IMR-90 (cell line): ENCODE measurements at places on chromosomes 12 and 14. TPM values are rescaled to one million over a fixed set of nuclear protein-coding genes. Genes with fewer than 3 reads are reported as not detected.

- no peak for DNase-seq
Measured at GRCh38 chr14:104438166-104438887, 141.2 kb upstream of the C14orf180 start.

The RCOR1 gene
- total RNA-seq: 9.0 and 11.4 TPM in 2 replicates

DNA sequence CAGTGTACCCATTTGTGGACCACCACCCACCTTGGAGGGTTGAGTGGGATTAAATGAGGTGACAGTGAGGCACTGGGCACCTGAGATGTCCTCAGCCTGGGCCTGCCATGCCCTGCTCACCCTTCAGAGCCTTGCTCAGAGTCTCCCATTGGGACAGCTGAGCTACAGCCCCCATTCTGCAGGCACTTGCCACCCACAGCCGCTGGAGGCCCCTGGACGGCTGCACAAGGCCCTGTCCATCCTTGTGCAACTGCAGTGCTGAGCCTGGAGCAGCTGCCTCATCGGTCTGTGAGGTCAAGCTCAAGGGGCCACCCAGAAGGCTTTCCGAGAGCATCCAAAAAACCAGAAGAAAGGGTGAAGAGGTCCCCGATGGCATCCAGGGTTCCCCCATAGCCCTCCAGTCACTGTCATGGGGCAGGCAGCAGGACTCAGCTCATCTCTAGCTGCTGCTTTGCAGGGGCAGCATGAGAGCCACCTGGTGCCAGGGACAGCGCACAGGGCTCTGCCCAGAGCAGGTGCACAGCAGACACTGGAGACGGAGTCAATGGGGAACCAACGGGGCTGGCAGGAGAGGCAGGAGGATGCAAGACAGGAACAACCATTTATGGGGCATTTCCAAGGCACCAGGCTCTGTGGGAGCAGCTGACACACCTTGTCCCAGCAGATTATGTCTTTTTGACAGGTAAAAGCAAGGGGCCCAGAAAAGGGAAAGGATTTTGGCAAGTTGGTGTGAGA lies 84.6 kb downstream of the ARL6IP4 start:
- DNase-seq: no peak

DNA sequence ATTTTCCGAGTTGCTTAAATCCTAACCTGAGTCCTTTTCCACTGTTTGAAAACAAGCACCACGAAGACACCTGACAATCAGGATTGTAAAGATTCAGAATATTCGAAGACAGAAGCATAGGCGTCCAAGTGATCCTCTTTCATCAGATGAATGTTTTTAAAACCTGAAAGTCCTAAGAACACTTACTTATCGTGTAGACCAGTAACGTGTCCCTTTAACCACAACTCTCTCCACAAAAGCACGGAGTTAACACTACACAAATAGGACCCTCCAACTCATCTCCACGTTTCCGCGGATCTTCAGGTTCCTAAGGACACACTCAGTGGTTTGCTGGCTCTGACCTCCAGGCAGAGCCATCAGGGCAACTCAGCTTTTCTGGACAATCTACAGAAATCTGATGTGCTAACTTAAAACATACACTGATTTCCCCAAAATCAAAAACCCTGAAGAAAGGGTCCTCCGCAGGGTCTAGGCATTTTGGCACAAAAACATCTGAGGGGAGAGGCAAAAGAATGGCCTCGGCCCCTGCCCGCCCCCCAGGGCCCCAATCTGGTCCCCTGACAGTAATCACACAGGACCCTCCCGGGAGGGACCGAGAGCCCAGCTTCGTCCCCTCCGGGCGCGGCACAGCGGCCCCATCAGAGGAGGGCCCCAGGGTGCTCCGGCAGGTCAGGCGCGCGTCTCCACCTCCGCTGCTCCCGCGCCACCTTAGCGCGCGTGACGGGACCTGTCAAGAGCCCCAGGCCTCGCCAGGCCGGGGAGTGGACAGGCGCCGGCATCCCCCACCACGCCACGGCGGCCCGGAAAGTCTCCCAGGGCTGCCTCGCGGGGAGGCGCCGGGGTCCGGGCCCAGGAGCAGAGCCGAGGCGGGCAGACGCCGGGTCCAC lies 925 bp downstream of the DICER1 start:
- peak; percentile 25 for DNase-seq

The SERPINA12 gene
- total RNA-seq: not detected in 2 replicates

GRCh38 chr12:55955800-55956508 lies 9.9 kb downstream of the PMEL start:
- DNase-seq: peak; percentile 76

The PLXNC1 gene
- total RNA-seq: 1.1 and 1.6 TPM in 2 replicates

The L2HGDH gene
- total RNA-seq: 3.8 and 5.0 TPM in 2 replicates

GRCh38 chr14:22105006-22105623 lies 431.5 kb upstream of the OR4E1 start:
- DNase-seq: no peak

DNA sequence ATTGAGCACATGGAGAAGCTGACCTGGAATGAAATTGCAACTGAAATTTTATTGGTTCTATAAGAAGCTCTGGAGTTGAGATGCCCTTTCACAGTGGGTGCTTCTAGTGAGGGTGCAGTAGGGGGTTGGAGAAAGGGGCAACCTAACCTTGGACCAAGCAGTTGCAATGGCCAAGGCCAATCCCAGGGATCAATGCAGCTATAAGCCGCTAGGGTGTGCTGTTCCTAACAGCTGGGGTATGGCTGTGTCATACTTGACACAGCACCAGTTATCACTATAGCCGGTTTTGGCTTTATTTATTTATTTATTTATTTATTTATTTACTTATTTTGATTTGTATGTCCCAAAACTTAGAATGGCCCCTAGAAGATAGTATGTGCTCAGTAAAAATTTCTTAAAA lies 505.9 kb downstream of the FLRT2 start:
- DNase-seq: no peak

The TAS2R19 gene
- total RNA-seq: 5.0 and 8.1 TPM in 2 replicates

DNA sequence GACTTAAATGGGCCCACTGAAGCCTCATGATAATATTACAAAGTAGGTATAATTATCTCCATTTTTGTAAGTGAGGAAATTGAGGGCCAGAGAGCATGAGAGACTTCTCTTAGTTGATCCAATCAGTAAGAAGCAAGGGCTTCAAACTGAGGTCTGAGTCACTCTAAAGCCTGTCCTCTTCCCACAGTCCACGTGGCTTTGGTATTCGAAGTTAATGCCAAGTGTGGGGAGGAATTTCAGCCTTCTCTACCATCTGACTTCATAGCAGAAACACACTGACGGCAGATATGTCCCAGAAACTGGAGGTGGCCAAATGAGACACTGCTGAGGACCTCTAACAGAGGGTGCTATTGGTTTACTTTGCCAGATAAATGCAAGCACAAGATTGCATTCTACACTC lies 114.4 kb upstream of the OVCH1 start:
- peak; percentile 84 for DNase-seq

DNA sequence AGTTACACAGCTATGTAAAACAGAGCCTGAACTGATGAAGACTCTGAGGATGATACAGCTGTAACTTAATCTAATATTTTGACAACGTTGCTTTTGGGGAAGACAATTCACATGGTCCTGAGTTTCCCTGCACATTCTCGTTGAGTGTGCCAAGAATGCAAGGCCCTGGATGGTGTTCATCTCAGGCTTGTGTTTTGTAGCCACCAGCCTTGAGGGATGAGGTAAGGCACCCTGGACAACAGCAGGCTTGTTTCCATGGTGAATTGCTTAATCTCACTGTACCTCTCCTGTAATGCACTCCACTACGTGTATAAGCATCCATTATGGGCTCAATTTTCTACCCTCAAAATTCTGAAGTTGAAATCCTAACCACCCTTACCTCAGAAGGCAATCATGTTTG lies 2.1 kb downstream of the CATSPERB start:
- DNase-seq: no peak

DNA sequence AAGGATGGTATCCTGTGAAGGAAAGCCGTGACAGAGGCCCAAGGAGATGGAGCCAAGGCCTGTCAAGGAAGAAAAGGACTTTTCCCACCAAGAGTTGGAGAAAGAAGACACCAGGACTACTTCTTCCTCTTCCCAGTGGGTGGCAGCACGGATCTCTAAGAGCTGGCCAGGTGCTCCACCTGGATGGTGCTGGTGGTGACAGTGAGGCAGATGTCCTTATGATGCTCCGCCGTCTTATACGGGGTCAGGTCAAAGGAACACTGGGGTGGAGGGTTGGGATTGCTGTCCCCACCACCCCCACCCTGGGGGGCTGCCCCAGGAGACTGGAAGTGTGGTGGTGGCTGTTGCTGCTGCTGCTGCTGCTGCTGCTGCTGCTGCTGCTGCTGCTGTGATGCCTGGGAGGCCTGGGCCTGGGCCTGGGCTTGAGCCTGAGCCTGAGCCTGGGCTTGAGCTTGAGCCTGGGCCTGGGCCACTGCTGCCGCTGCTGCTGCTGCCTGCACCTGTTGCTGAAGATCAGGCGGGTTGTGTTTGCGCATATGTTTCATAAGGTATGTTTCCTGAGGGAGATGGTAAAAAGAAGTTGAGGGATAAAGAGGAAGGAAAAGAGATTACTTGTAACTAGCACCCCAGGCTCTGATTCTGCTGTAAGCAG lies 4.8 kb upstream of the ING4 start:
- no peak for DNase-seq

The PLEKHD1 gene
- total RNA-seq: under 0.01 TPM in 1 of 2 replicates, not detected in the other

- DNase-seq: no peak
Measured at GRCh38 chr12:131871677-131872076, 22.7 kb upstream of the ULK1 start.

DNA sequence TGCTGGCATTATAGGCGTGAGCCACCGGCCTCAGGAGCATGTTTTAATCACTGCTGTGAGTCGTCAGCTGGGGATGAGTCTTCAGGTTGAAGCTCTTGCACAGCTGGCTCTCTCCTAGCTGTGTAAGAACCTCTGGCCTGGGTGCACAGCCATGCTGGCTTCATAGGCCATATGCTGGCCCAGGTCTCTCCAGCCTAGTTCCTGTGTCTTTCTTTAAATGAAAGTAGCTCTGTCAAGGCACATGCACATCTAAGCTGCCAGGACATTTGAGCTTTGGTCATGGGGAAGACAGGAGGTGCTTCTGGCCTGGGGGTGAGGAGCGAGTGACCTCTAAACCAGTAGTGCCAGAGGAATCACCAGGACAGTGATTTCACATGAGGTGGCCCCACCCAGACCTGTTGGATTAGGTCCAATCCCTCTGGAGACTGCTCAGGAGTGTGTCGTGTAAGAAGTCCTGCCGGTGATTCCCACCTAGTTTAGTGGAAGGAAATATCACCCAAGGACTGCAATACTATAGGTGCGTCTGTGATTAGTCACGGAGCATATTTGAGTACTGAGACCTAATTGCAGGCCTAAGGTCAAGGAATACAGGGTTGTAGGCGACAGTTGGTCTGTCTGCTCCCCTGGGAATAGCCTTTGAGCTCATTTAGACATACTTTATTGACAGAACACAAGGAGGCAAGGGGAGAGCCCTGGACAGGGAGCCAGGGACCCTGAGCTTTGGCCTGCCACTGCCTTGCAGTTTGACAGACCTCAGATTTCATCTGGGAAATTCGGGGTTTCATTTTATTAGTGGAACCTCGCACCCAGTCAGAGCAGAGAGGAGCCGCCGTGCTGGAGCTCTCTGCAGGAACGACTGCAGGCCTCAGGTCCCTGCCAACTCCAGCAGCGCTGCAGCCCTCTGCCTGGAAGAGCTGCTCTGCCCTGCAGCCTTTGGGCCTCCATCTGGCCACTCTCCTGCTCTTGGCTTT lies 67.0 kb downstream of the ANKRD9 start:
- peak; percentile 22 for DNase-seq

GRCh38 chr14:37213016-37213415 lies 15.3 kb downstream of the MIPOL1 start:
- DNase-seq: no peak

The SYNJ2BP gene
- 24.7 and 25.5 TPM in 2 replicates for total RNA-seq

GRCh38 chr14:99350751-99351150 lies 78.8 kb upstream of the BCL11B start:
- DNase-seq: no peak

DNA sequence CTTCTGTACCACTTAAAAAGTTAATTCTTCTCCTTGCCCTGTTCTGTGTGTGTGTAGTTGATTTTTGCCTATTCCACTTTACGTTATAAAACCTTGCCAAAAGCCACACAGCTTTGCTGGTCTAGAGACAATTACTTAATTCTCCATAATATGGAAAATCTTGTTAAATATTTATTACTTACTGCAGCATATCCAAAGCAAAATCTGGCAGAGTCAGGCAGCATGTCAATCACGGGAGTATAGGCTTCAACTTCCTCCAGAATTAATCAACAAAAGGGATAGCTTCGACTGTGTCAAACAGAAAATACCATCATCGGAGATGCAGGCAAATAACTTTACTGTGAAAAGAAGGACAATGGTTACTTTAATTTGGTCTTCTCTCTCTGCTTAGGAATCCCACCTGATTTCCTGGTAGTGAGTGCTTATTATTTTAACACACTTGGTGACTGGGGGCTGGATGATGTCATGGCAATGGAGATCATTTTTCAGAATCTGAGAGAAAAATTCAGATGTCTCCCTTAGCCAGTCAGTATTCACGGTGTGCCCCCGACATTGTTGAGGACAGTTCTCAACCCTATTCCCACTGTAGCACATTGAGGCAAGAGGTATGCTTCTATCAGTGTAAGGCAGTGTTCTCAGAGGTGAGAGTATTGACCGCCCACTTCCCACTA lies 3.7 kb upstream of the MSRB3 start:
- no peak for DNase-seq

- DNase-seq: peak; percentile 26
Measured at GRCh38 chr14:23727566-23728335, 91.6 kb downstream of the DHRS2 start.

GRCh38 chr12:111785651-111786050 lies 18.9 kb downstream of the ALDH2 start:
- peak; percentile 50 for DNase-seq

The POTEM gene
- not detected in 2 replicates for total RNA-seq

The KRT81 gene
- under 0.01 TPM in 2 replicates for total RNA-seq

DNA sequence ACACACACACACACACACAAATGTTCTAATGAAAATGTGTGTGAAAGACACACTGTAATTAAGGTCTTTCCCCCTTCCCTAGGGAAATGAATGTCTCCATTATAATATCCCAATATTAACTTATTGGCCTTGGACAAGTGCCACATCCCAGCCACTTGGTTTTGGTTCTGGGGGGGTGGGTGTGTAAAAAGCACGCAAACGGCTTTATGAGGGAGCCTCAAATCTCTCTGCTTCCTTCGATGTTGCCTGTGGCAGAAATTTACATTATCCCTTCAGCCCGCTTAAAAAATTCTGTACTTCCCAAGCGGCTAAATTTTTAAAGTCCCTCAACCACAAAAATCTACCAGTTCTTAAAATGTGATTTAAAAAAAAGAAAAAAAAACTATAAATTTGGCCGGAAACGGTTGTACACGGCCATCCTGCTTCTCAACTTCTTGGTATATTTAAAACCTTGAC lies 432 bp downstream of the C14orf93 start:
- DNase-seq: no peak

The CRIP1 gene
- total RNA-seq: not detected in 2 replicates

DNA sequence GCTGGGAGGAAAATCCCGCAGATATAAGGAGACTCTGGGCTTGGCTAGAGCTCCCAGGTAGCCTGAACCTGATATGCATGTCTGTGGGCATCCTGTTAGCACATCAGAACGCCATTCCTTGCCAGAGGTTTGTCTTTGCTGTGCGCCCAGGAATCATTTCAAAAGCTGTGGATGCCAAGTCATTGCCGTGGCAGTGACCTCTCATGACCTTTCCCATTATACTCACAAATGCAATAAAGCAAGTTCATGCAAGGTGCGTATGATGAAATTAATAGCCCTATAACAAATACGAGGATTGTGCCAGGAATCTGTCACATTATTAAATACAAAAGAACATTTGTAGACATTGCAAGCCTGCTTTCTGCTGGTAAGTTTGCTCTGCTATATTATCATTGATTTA lies 229.1 kb upstream of the PELI2 start:
- DNase-seq: no peak

GRCh38 chr12:78918268-78918667 lies 53.7 kb downstream of the SYT1 start:
- DNase-seq: peak; percentile 4
